ENCODE measurements at places on chromosomes 6 and 20.

DNA sequence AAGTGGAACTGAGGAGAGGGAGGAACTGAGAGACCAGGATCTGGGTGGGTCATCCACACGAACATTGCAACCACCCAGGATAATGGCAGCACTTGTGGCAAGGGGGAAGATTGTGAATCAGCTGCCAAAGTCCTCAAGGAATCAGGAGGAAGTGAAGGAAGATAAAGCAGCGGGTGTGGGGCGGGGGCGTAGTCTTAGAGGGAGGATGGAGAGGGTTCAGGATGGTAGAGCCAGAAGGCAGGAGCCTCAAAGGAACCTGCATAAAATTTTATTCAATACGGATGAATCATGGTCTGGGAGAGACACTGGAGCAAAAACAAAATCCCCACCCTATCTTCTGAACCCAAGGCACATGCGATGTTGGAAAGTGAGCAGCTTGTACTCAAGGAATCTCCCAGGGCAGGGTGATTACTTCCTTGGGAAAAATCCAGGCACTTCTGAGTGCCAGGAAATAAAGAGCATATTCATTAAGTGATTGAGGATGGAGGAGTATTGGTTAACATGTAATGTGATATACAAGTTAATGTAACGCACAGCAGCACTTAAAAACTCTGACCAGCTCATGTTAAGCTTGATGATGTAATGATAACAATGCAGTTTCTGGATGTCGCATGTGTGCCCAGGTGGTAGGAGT is 82.0 kb upstream of the B3GAT2 start:
- DNase-seq = no peak

GRCh38 chr20:61785567-61785816 is 280.2 kb downstream of the TAF4 start:
- DNase-seq = no peak

- DNase-seq = no peak
Observed at GRCh38 chr6:62042429-62042828, 243.6 kb downstream of the KHDRBS2 start.

DNA sequence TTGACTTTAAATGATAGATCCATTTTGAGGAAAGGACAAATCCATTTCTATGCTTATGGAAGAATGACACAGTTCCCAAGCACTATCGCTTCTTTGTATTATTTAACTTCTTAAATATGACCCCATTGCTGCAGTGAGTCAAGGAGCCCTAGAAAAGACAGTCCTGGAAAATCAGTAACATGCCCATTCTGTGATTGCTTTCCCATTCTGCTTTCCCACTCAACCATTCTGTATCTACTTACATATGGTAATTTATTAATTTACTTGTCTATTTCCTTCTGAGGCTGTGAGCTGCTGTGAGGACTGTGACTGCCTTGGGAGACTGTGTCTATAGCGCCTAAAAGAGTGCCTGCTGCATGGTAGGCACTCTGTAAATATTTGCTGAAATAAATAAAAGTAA is 85.4 kb upstream of the TMEM30A start:
- DNase-seq = no peak

- DNase-seq = no peak
Observed at GRCh38 chr6:5113096-5113495, 28.0 kb downstream of the PPP1R3G start.

DNA sequence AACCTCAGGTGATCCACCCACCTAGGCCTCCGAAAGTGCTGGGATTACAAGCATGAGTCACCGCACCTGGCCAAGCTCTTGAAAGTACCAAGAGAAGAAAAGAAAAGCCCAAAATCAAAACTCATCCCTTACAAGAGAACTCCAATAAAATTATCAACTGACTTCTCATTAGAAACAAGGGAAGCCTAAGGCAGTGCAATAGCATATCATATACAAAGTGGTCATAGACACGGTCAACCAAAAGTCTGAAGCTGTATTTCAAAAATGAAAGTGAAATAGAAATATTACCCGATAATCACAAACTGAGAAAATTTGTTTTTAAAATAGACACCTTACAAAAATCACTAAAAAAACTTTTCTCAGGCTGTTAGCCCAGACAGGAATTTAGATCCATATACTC is 1321.1 kb upstream of the GJE1 start:
- DNase-seq = no peak

DNA sequence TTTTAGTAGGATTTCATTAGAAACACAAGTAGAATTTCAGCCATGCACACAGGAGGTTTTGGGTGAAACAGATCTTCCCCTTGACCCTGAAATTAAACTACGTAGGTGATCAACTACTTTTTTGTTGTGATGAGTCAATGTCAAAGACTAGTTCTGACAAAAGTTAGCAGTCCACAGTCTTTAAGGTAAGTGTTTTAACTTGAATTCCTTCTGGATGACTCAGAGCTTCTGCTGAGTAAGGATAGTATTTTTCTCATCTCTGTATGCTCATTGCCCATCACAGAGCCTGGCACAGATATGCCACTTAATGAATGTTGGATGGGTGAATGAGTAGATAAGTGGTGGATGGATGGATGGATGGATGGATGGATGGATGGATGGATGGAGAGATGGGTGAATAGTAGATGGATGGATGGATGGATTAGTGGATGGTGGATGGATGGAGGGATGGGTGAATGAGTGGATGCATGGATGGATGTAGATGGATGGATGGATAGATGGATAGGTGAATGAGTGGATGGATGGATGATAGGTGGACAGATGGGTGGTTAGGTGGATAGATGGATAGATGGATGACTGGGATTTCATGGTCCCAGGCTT is 165.3 kb downstream of the ZMYND8 start:
- DNase-seq = no peak

All from stimulated activated naive CD4-positive, alpha-beta T cell (primary cell).